ENCODE measurements at places on chromosomes 2 and 18. TPM values are rescaled to one million over a fixed set of nuclear protein-coding genes. Genes with fewer than 3 reads are reported as not detected.

IGFBP5 gene
- 43.4 TPM for total RNA-seq

LIPG gene
- 2.8 TPM for total RNA-seq

CHRND gene
- total RNA-seq: not detected

RPRM gene
- not detected for total RNA-seq

HOXD10 gene
- not detected for total RNA-seq

IL1R1 gene
- 20.7 TPM for total RNA-seq

PSMA8 gene
- not detected for total RNA-seq
